Activated CD8-positive, alpha-beta T cell treated with anti-CD3 and anti-CD28 coated beads, Interleukin-2, amount 10 ng/mL, durations not matched to agents 7 days and 5 days (primary cell): ENCODE measurements at places on chromosomes 1 and 21. TPM values are rescaled to one million over a fixed set of nuclear protein-coding genes. Genes with fewer than 3 reads are reported as not detected.

DNA sequence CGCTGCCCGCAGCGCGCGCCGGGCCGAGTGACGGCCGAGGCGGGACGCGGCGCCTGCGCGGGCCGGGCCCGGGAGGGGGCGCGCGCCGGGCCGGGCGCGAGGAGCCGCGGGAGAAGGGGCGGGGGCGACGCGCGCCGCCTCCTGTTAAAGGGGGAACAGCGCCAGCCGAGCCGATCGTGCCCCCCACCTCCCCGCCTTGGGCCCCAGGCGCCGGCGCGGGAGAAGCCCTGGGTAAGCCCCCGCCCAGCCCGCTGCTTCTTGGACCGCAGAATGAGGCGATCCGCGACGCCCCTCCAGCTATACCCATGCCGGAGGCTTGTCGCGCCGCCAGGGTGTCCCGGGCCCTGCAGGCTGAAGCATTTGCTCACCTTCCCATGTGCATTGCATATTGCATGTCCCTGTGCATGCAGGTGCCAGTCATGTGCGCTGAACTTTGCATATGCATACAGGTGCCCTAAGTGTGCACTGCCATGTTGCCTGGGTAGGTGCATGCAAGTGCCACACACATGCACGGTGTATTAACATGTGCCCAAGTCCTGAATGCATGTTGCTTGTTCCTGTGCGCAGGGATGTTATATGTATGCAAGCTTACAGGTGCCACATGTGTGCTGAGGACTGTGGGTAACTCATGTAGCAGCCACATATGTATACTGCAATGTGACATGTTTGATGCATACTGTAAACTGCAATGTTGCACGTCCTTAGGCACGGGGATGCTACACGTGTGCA is at the start of gene ADGRB2:
Gene ADGRB2, minus strand, starts transcription at position 29 of the 729 bp plus-strand sequence. CDS start 7,119 bp downstream, outside the sequence.
- peak within 1 kb of the TSS; percentile 66 for H3K4me3 ChIP-seq
- H3K36me3 ChIP-seq, result no peaks in the 10 kb centered on the region
- H3K4me1 ChIP-seq, result peaks cover 30% of the 10 kb centered on the region

DNA sequence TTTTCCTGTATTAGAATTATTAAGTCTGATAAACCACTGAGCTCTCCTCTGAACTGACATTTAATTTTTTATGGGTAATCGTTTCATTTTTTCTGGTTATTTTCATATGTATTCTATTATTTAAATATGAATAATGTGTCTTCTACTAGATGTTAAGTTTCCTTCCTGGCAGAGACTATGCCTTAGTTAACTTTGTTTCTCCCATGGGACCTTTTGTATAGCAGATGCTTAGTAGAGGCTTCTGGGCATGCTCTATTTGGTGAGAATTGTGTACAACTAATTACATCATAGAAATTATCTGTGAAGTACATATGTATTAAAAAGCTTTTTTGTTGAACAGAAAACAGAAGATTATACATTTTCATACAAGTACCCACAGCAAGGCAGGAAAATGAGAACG is 23.4 kb downstream of the CTBS start:
- H3K4me1 ChIP-seq, result no peaks in the 10 kb centered on the region
- no peaks in the 10 kb centered on the region for H3K36me3 ChIP-seq
- H3K27me3 ChIP-seq, result no peaks in the 10 kb centered on the region
- no peak for DNase-seq
- no peak overlapping the region for H3K27ac ChIP-seq
- no peak overlapping the region for H3K4me3 ChIP-seq

DNA sequence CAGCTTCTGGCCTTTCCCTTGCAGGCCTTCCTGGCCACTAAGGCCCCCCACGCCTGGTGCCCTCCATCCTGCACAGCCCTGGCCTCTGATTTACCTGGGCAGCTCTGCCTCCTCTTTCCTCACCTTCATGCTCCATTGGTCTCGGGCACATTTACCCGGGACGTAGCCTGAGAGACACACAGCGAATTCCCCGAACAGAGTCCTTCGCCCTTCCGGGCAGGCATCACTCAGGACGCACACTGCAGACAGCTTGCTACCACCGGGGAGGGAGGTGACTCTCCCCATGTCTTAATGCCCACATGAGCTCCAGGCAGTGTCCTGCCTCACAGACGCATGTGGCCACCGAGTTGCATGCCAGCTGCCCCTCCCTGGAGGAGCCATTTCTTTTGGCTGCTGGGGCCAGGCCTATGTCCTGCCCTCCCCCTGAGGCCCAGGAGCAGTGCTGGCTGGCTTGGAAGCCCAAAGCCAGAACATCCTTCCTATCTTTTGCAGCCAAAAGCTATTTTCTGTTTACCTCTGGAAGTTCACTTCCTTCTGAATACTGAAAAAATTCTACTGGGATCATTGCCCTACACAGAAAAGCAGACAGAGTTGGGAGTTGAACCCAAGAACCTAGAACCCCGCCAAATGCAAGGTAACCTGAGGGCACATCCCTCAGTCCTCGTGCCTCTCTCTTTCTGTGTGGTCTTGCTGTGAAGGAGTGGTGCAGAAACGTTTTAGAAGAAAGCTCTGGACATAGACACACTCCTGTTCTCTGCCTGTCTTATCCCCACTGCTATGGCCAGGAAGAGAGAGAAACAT is 209.5 kb downstream of the TOMM20 start:
- H3K4me1 ChIP-seq, result peaks cover 21% of the 10 kb centered on the region
- no peak for DNase-seq

DNA sequence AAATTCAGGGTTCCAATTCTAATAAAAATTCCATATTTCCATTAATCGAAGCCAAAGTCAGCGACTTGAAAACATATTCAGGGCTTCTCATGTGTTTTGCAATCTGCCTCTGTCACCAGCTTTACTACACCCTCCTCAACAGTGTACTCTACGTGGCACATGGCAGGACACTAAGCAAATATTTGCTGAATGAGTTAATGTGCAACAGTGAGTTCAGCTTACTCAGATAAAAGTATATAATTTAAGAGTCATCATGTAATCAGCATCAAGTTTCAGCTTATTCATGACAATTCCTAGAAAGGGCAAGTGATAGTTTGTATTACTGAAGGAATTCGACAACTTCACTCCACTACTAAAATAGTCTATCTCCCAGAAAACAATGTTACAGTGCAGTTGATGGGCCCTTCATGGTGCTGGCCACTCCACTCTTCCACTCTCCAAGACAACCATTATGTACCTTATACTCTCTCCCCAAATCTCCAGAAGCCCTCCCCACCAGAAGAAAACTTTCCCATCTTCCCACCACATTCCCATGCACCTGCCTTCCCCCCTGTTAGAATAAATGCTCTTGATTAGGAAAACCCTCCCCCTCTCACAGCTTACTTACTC is 97.3 kb downstream of the TTLL7 start:
- no peak overlapping the region for H3K27ac ChIP-seq
- no peaks in the 10 kb centered on the region for H3K36me3 ChIP-seq
- H3K4me1 ChIP-seq, result no peaks in the 10 kb centered on the region
- H3K4me3 ChIP-seq, result no peak overlapping the region
- DNase-seq, result no peak
- H3K27me3 ChIP-seq, result peaks cover 7% of the 10 kb centered on the region

DNA sequence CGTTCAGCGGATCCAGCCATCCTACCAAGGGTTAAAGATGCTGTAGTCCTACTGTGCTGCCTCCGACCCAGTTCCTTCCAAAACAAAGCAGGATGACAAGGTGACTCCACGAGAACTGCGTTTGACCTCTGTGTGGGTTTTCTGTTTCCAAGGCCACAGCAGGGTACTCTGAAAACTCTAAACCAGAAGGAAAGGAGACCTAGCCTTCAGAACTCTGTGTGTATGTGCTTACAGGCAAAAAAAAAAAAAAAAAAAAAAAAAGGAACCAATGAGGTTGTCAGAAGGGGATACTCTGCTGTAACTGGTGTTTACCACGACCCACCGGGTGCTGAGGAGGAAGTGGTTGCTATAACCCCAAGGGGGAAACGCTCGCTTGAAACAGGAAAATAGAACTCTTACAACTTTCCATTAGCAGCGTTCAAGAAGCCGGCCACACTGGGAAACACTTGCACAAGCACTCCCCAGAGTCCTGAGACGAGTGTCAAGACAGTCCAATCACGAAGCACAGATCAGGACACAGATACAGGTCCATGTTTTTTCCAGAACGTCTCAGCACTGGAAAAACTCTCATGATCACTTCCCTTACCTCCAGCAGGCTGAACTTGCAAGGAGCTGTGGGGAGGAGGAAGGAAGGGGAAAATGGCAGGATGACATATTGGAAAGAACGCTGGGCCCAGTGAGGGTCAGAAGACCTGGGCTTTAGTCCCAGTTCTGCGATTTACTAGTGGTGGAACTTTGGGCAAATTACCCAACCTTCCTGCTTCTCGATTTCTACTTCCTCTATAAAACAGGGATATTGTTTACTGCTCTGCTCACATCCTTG is 64.0 kb downstream of the ITPKB start:
- no peaks in the 10 kb centered on the region for H3K27me3 ChIP-seq
- peaks cover 96% of the 10 kb centered on the region for H3K4me1 ChIP-seq
- H3K27ac ChIP-seq, result peak overlapping the region; percentile 95
- H3K4me3 ChIP-seq, result peak overlapping the region; percentile 65
- peaks cover 41% of the 10 kb centered on the region for H3K36me3 ChIP-seq

GRCh38 chr1:230170153-230170547 is 103.1 kb downstream of the GALNT2 start:
- peaks cover 26% of the 10 kb centered on the region for H3K4me1 ChIP-seq
- no peaks in the 10 kb centered on the region for H3K36me3 ChIP-seq
- H3K27me3 ChIP-seq, result no peaks in the 10 kb centered on the region
- DNase-seq, result no peak

GRCh38 chr1:178645808-178646200 is 79.2 kb upstream of the RALGPS2 start:
- peaks cover 2% of the 10 kb centered on the region for H3K27me3 ChIP-seq
- no peak for DNase-seq
- no peak overlapping the region for H3K27ac ChIP-seq
- no peak overlapping the region for H3K4me3 ChIP-seq
- H3K4me1 ChIP-seq, result no peaks in the 10 kb centered on the region

DNA sequence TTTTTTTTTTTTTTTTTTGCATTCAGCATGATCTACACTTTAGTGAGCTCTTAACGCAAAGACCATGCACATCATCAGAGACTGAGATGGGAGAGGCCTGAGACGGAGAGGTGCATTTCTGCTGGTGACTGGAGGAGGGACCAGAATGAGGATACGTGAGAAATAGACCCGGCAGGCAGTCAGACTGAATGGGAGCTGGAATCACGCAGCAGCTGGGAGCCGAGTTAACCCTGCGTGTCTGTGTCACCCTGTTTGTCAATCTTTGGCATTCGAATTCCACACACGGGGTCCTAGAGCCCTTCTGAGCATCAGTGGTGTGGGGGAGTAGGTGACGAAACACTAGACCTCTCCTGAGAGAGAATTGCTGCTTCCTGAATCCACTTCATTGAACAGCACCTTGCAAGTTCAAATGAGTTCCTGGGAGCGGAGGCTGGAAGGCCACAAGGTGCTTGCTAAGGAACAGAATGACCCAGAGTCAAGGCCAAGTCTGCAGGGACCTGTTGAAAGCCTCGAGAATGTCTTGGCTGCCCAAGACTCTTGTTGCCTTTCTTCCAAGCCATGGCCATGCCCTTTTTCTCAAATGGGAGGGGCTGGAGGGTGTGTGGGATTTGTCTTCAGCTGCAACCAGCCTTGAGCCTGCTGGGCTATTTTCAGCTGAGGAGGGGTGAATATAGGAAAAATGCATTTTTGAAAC is 123.3 kb downstream of the CNIH3 start:
- no peak overlapping the region for H3K4me3 ChIP-seq
- H3K36me3 ChIP-seq, result no peaks in the 10 kb centered on the region
- H3K27me3 ChIP-seq, result peaks cover 5% of the 10 kb centered on the region

GRCh38 chr1:28640766-28641165 is 2.1 kb downstream of the TAF12 start:
- no peak overlapping the region for H3K27ac ChIP-seq
- H3K4me3 ChIP-seq, result peak overlapping the region; percentile 99
- peaks cover 39% of the 10 kb centered on the region for H3K4me1 ChIP-seq
- peak; percentile 60 for DNase-seq
- peaks cover 7% of the 10 kb centered on the region for H3K36me3 ChIP-seq

SLFNL1 gene
- total RNA-seq, result 0.40 TPM

HMGCS2 gene
- total RNA-seq, result not detected
